Esophagus squamous epithelium (tissue), 5 donors: ENCODE measurements at places on chromosomes 5 and 9. TPM values are rescaled to one million over a fixed set of nuclear protein-coding genes. Genes with fewer than 3 reads are reported as not detected.

MYMK gene
- total RNA-seq: not detected

SOHLH1 gene
- total RNA-seq: not detected

PTGR1 gene
- 304 TPM for total RNA-seq

INSL4 gene
- not detected for total RNA-seq

- DNase-seq: no peak
Observed at GRCh38 chr5:80082281-80082680, 47.1 kb downstream of the THBS4 start.

DNA sequence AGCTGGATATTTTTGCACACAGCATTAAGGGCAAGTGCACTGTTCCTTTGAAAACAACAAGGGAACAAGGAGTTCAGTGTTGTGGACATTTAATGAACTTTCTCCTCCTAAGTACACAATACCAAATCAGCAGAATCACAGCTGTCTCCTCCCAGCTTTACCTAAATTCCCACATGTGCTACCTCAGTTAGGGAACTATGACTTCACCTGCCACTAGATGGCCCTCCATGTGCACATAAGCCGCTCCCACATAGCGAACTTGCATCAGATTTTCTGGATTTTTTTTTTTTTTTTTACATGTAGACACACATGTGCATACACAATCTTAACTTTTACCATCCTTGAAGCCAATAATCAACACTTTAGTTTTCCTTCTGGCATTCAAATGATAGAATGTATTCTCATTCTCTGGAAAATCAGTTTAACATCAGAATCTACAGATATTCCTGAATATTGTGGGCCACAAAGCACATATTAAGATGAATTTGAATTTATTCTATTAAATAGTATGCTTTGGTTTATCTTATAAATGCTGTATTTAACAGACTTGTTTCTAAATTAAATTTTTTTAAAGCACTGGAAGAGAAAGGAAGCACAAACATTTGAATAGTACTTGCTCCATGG, 123.6 kb downstream of the PALM2AKAP2 start:
- no peak for DNase-seq

DNA sequence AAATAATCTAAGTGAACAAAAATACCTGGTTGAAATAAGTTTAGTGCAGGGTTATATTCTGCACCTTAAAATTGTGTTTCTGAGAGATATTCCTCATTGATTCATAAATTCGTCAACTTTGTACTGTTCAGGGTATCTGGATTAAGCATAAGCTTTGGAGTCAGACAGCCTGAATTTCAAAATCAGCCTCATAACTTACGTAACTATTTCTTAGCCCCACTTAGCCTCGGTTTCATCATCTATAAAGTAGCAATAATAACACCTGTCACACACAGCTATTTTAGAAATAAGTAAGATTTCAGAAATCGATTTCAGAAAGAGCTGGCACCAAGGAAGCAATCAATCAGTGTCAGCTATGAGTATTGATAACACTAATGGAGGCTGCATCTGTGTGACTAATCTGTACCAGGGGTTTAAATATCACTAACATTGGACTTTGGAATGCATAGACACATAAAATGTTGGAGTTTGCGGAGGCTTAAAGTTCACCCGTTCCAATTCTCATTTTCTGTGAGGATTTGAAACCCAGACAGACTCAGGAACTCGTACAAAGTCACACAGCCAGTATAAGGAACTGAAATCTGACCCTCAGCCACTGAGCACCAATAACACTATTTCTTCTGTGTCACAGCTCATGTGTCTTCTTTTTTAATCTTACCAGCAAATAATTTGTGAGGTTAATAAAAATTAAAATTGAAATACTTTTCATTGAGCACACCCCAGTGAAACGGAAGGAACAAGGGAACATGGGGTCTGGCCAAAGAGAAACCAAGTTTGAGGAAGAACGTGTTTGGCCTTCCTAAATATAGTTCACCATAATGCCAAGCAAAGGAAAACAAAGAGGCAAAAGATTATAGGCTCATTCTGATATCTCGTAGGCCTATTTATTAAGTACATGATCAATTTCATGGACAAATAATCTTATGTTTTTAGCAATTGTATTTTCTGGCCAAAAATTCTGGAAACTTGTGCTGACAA, 194.4 kb upstream of the PTGER4 start:
- DNase-seq: no peak

DNA sequence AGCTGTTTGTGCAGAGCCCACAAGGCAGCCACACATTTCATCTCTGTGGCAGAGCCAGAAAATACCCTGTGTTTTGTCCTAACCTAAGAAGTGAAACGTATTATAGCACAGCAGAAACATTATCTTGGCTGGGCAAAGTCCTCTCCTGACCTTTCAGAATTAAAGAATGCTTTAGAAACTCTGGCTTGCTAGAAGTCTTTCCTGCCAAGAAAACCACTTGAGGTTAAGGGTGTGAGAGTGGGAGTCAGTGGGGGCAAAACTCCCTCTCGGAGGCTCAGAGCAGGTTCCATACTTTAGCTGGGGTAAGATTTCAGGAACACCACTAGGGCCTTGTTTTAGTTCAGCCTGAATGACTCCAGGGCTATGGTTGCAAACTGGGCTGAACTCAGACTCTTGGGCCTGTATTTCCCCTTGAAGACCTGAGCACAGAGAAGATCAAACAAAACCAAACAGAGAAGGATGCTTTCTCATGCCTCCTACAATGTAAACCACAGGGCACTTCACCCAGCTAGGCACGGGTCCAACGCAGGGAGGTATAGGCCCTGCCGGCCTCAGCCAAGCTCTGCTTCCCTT, 48.0 kb downstream of the ZNF366 start:
- DNase-seq: no peak

GRCh38 chr5:14370386-14370785, 211.2 kb upstream of the OTULINL start:
- DNase-seq: no peak

GRCh38 chr5:124056991-124057723, 545.2 kb downstream of the CSNK1G3 start:
- no peak for DNase-seq

GRCh38 chr9:91116211-91116610, 245.5 kb downstream of the AUH start:
- DNase-seq: no peak

DNA sequence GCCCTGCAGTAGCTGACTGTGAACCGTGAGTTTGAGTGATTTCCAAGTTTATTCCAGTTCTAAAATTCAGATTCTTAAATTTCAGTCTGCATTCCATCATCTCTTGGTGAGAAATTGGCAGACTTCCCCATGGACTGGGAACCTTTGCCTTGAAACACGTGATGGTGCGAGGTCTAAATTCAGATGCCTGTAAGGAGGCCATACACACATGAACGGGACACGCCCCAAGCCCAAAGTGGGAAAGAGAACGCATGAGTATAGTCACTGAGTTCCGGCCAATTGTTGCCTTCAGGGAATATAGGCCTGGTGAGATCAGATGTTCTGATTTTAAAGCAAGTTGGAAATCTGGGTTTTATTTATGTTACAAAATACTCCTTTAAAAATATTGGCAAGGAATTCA, 1084.4 kb upstream of the WWC1 start:
- DNase-seq: no peak

GRCh38 chr9:125043631-125044030, 99.7 kb downstream of the SCAI start:
- no peak for DNase-seq

- DNase-seq: no peak
Observed at GRCh38 chr5:21058289-21058688, 1070.3 kb upstream of the CDH18 start.

DNA sequence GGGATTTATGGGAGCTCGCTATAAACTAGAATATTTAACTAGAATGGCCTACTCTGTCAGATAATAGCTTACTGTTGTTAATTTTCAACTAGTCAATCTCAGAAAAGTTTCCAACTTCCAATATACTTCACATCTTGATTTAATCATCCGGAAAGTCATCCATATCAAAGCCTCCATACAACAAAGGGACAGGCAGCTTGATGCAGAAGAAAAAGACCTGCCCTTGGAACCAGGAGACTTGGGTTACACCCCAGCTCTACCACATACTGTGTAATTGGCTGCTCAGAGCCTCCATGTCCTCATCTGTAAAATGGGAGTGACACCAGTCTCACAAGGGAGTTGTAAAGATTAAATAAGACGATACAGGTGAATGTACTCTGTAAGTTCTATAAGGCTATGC, 1.9 kb downstream of the PTPN3 start:
- no peak for DNase-seq

- DNase-seq: no peak
Observed at GRCh38 chr5:154164249-154164581, 26.3 kb upstream of the GALNT10 start.

DNA sequence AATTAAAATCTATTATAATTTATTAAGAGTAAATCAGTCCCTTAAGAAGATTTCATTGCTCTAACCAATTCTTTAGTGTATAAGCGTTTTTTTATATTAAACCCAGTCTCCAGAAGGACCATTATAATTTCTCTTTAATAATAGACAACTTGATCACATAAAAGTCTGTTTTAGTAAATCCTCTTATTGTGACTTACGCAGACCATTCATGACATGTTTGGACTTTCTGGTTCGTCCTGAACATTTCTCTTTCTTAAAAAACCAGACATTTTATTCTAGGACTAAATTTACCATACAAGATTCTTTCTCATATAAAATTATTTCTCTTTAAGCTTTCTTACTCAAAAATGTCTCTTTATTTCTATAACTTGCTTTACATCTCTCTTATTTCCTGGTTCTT, 196.2 kb upstream of the RAI14 start:
- no peak for DNase-seq

GRCh38 chr9:130630071-130630450, 34.3 kb upstream of the PRDM12 start:
- DNase-seq: no peak

GRCh38 chr5:9363026-9363425, 182.8 kb downstream of the SEMA5A start:
- DNase-seq: no peak

DNA sequence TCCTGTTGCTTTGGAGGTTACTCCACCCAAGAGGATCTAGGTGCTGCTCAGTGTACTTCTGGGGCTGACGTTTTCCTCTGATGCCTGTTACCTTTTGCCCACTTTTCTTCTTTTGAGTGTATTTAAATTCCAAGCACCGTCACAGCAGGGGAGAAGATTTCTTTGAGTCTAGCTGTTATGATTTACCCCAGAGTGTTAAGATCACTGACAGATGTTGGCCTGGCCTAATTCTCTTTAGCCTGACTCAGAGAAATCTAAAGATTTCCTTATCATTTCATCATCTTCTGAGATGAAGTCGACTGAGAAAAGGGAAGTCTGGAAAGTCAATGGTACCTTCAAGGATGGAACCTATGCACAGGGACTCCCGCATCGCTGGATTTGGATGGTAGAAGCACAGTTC, 191.5 kb downstream of the FBXL7 start:
- no peak for DNase-seq

DNA sequence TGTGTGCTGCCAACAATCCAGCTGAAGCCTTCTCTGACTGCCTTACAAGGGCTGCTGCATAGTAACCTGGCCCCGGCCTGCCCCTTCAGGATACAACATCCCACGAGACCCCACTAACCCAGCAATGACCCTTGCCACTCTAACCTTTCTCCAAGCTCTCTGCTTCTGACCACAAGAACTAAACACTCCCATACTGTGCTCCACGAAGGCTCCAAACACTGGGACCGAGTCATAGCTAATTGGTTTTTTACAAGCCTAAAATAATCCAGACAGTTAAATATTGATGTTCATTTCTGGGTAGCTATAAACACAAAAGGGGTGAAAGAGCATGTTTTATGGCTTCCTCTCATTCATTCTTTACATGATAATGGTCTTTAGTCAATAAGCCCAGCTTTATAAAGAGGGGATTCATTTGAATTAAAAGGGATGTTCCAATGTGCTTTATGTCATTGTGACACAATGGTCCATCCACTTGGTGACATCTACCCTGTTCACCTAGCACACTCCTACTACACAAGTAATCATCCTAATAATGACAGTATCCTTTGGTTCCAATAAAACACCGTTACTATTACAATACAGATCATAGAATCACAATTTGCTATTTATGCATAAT, 16.2 kb upstream of the TLE4 start:
- DNase-seq: no peak

DNA sequence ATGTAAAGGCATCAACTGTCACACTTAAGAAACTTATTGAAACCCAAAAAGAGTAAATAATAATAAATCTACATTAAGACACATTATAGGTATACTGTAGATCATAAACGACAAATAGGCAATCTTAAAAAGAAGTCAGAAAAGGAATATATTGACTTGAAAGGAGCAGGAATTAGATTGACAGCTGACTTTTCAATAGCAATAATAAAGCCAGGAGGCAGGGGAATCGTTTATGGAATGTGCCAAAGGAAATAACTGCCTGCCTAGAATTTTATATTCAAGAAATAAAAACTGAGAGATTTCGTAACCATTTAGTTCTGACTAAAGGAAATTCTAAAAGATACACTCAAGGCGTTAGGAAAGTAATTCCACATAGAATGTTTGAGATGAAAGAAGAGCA, 21.7 kb upstream of the ACSL6 start:
- no peak for DNase-seq

DNA sequence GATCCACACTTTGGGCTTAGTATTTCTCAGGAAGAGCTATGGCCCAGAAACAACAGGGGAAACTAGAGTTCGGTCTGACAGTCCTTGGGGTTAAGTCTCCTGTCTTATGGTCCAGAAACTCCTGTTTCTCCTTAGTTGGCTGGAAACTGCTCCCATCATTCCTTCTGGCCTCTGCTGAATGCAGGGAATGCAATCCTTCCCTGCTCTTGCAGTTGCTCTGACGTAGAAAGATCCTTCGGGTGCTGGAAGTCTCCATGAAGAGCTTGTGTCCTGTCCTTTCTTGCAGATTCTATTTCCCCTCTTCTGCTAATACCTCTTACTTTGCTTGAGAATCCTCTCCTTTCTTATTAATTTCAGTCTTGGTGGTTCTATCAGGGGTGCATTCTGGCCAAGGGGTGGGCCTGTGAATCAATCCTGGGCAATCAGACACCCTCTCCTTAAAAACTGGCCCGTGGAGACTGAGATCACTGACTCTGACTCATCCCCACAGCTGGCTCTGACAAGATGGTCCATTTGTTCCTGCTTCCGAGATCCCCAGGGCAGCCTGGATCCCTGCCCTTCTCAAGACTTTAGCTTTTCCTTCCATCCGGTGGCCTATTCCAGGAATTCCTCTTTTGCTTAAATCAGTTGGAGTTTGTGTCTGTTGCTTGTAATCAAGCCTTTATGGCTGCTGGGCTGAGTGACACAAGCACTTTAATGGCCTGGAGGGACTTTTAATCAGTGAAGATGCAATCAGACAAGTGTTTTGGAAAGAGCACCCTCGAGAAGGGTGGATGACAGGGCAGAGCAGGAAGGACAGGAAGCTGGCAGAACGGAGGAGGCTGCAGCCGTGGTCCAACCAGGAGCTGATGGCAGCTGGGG, 23.7 kb downstream of the PTGS1 start:
- no peak for DNase-seq

- no peak for DNase-seq
Observed at GRCh38 chr9:7659766-7660165, 139.8 kb downstream of the DMAC1 start.
